ENCODE measurements at places on chromosomes 6 and 20.

DNA sequence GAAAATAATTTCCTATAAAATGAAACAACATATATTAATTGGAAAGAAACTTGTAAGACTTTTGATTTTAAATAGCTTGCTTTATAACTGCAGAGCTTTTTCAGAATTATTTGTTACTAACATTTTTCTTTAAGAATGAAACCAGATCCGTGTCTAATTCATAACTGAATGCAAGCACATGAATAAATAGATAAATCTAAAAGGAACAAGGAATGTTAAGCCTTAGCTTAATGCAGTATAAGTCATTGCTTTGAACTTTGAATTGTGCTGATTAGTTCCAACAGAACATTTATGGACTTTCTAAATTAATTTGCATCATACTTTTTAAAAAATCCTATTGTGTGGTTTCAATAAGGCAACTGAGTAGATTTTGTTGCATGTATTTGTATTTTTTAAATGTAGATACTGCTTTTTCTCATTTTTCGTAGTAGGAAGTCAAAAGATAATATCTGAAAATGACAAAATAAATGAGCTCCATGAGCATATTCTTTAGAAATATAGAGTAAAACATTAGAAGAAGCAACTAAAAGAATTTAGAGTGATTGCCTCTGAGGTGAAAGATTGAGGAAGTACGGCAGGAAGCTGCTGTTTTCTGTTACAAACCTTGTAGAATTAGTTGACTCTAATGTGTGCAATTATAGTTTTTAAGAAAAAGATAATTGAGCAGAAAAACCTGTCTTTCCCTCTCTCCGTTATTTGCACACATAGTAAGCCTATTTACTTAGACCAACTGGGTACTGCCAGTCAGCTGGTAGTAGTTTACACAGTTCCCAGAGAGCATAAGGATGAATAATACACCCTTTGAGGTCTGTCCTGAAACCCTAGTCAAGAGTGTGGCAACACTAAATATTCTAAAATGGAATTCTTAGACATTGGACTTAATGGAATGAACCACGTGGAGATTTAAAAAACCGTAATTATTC is 32.6 kb upstream of the SLC35D3 start:
- no peak for DNase-seq

DNA sequence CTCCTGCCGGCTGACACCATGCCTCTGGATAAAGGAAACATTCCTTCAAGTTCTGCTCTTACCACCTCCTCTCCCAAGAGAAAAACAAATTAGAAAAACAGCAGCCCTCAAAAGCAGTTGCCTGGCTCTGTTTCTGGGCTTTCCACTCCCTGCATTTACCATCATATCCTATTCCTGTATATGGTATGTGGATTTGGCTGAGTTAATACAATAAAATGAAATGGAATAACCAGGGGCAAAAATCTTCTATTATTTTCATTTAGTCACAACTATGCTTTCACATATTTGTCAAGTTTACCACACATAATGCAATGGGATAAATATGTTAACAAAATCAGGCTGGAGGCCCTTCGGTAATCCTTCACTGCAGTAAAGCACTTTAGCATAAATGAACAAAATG is 34.3 kb downstream of the COL12A1 start:
- DNase-seq: no peak

DNA sequence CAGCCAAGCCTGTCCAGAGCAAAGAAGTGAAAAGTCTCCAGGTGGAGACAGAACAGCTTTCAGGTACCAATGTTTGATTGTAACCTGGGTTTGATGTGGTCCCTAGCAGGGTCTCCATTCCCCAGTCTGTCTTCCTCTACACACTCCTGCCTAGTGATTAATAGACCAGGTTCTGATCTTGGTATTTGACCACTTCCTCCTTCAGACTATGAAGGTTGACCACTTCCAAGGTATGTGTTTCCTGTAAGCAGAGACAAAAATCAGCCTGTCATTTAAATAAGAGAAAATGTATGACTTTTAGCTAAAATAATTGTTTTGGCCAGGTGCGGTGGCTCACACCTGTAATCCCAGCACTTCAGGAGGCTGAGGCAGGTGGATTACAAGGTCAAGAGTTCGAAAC is 41.8 kb upstream of the TOP1 start:
- no peak for DNase-seq

DNA sequence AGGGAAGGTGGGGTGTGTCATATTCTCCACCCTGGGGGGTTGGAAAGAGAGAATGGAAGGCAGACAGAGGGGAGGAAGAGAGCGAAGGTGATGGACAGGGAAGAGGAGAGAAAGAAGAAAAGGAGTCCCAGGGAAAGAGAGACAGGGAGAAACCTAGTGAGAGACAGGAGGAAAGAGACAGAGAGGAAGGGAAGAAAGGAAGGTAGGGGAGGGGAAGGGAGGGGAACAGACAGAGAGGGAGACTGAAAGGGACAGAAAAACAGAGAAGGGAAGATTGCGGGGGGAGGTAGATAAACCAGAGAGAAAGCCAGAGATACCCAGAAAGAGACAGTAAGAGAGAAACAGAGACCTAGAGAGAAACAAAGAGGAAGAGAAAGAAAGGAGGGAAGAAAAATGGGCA is 88.4 kb downstream of the CDH22 start:
- no peak for DNase-seq

- no peak for DNase-seq
Observed at GRCh38 chr20:7189231-7189630, 421.7 kb downstream of the BMP2 start.

DNA sequence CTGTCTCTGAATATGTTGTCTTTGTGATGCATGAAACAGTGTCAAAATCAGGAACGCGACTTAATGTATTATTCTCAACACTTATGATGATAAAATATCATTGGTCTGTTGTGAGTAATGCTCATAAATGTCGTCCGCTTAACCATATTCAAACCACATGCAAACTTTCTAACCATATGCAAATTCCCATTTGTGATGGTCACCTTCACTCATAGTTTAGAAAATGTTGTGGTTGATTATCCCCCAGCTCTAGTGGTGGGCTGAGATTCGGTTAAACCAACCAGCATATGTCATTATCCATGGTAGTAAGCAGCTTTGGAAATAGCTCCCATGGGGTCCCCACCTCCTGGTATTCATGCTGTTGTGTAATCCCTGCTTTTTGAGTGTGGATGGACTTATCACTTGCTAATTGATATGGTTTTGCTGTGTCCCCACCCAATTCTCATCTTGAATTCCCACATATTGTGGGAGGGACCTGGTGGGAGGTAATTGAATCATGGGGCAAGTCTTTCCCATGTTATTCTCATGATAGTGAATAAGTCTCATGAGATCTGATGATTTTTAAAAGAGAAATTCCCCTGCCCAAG is 360.0 kb upstream of the TSHZ2 start:
- DNase-seq: no peak

DNA sequence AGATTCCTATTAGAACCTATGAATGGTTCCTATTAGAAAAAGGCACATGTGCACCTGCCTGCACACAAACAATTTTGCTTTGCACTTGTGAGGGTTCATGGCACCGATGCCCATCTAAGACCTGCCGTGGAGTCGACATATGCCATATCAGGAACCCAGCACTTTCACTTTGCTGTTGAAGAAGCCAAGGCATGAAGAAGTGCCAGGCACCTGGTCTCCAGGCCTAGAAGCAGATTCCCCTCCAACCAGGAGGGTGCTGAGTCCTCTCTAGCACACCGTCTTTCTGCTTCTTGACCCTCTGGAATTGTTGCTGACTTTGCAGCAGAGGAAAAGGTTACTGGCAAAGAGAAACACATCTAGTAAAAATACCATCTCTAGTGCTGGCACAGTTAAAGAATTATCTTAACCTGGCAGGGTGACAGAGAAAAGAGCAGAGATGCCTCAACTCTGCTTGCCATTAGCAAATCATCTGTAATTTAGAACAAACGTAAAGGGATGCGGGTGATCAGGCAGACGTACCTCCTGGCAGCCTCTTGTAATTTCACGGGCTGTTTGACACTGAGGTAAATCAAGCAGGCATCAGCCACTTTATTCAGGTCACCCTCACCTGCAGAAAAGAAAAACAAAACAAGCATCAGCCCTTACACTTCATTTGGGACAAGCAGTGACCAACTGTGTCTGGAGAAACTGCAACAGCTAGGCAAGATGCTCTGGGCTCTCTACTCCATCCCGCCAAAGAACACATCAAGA is 37.2 kb downstream of the TTI1 start:
- no peak for DNase-seq

GRCh38 chr6:108163644-108164542 is 1.9 kb upstream of the NR2E1 start:
- no peak for DNase-seq

DNA sequence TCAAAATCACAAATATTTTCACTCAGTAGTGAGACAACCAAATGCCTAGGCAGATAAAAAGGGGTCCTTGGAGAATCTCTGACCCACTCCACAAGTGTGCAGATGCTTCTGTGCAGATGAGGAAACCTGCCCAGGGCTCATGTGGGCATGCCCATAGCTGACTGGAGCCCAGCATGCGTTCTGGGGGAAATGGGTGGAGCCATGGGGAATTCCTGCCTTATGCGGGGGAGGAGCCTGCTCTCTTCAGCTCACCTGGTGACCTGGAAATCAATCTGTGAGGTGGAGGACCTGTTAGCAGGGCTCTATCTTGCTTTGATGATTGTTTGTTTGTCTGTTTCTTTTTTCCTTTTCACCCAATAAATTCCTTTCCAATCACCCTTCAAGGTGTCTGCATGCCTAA is 23.4 kb upstream of the PLN start:
- DNase-seq: no peak

DNA sequence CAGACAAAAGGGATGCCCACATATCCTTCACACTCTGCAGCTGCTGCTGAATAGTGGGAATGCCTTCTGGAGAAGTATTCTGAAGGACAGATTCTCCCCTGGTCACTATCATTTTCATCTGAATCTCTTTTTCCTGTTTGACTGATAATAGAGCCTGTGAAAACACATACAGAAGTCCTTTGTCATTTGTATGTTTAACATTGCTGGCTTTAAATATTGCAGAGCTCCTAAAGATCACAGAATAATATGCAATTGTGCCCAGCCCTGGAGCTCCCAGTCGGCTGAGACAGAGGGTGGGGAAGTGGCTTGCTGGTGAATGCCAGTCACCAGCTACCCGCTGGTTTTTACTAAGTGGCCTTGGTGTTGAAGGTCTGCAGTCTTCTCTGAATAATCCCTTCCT is 272.3 kb downstream of the SYNE1 start:
- DNase-seq: no peak

GRCh38 chr6:6556738-6557503 is 31.6 kb upstream of the LY86 start:
- no peak for DNase-seq

- peak; percentile 80 for DNase-seq
Observed at GRCh38 chr20:57350081-57350710, 859 bp upstream of the RAE1 start.

- DNase-seq: peak; percentile 79
Observed at GRCh38 chr20:13221673-13222318, 722 bp downstream of the ISM1 start.

GRCh38 chr6:149336609-149336928 is 19.1 kb downstream of the TAB2 start:
- no peak for DNase-seq

DNA sequence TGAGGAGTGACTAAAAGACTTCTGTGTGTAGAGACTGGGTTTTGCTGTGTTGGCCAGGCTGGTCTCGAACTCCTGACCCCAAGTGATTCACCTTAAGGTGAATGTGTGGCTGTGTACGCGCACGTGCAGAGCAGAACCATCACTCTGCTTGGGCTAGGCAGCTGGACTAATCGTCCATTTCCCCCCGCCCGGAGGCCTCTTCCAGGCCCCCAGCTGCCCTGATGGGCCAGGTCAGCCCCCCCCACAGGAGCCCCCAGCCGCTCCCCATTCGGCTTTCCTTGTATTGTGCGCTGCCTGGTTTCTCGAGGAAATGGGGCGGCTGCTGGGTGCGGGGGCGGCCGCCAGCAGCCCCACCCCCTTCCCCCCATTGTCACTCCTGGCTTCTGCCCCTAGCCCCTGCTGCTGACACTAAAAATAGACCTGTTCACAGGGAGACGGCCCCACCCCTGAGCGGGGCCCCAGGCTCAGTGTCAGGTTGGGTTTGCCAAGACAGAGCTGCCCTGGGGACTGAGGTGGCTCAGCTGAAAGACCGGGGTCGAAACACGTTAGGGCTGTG is 24.6 kb upstream of the CSNK2A1 start:
- DNase-seq: no peak

GRCh38 chr6:164130151-164130550 is 715.6 kb downstream of the QKI start:
- no peak for DNase-seq

DNA sequence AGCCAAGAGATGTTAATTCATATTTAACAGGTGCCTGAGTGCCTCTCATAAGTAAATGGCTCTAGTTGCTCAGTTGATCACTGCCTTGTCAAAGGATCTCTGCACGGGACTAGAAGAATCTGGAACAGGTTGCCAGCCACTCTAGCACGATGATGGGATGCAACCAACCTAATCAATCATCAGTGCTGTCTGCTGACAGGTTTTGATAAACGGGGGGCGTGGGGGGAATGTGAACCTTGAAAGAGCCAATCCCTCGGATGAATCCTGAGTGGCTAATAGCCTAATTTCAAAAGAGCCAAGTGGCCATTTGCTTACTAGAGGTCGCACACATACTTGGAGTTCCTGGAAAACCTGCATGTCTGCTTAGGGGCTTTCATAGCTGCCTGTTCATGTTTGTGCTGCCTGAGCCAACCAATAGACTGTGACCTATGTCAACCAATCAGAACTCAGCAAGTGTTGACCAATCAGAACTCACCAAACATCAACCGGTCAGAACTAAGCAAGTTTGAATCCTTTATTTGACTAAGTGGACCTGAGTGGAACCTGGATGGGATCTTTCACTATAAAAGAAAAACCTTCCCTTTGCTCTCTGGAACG is 43.5 kb upstream of the ECI2 start:
- DNase-seq: no peak

DNA sequence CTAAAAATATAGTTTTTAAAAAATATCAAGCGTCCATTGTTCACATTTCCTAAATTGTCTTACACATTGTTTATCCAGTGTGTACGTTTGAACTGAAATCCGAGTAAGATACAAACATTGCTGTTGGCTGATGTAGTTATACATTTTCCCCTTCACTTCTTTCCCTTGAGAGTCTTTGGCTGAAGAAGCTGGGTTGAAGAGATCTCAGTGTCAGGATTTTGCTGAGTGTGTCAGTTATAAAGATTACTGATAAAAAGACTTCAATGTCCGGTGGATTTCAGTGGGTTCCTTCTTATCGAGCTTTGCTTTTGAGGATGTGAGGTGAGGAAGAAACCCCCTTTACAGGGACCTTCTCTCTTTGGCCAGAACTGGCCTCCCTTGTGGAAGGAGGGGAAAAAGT is 20.5 kb downstream of the RFPL4B start:
- no peak for DNase-seq

- no peak for DNase-seq
Observed at GRCh38 chr6:37547564-37548061, 47.9 kb upstream of the CCDC167 start.

DNA sequence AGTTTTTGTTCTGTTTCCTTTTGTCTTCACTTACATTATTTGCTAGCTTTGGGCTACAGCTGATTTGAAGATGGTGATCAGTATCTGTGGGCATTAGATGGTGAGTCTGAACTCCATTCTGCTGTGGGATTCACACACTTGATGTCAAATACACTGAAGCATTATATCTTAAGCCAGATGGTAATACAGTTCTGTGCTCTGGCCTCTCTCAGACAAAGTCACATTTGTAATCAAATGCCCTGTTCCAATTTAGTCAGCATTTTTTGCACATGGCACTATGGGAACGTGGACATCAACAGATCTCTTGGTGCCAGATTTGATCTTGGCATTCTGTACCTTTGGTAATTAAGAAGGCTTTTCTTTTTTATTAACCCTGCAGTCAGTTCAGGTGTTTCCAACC is 56.0 kb downstream of the SASH1 start:
- DNase-seq: no peak
